Fibroblast of skin of right quadriceps (primary cell): ENCODE measurements at places on chromosomes 3 and 15.

- DNase-seq: no peak
Observed at GRCh38 chr3:145801696-145802095, 359.3 kb downstream of the PLOD2 start.

DNA sequence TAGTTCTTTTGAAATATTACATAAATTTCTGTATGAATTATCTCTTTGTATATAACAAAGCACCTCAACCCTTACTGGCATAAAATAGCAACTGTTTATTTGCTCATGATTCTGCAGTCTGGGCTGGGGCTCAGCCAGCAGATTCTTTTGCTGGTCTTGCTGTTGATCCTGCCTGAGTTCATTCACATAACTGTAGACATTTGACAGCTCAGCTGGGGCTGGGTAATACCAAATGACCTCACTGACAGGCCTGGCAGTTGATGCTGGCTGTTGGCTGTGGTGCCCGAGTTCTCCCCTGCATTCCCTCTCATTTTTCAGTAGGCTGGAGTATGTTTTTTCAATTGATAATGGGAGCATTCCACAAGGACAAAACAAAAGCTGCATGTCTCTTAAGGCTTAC is 449.9 kb upstream of the GOLIM4 start:
- DNase-seq: no peak

DNA sequence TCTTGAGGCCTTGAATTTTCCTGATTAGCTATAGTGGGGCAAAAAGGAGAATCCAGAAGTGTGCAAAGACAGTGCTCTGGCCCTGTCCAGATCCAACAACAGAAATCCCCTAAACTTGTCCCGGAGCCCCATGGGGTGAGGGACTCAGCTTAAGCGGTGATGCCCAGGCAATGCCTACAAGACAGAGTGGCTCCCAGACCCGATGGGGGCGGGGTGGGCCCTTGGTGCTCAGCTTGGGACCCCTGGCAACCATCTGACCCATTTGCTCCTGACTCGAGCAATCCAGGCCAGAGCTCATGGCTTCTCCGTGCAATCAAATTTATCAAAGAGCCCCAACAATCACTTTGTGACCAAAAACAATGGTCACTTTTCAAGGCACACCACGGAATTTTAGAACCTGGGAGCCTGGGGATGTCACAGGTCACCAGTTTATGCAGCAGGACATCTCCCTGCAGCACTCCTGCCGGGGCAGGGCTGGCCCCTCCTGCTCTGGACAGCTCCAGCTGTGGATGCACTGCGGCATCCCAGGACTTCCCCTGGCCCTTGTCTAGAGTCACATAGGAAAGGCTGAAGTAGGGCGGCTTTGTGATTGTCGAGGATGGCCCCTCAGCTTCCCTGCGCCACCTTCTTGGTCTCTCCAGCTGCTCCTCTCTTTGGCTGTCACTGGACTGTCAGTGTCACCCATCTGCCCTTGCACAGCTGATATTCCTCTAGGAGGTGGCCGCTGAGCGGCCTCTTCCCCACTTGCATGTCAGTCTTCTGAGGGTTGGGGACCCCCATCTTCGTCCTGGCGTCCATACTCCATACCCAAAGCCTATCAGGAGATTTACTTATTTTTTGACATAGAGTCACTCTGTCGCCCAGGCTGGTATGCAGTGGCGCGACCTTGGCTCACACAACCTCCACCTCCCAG is 28.4 kb downstream of the RGMA start:
- no peak for DNase-seq

- no peak for DNase-seq
Observed at GRCh38 chr15:39468331-39468730, 112.5 kb upstream of the THBS1 start.

DNA sequence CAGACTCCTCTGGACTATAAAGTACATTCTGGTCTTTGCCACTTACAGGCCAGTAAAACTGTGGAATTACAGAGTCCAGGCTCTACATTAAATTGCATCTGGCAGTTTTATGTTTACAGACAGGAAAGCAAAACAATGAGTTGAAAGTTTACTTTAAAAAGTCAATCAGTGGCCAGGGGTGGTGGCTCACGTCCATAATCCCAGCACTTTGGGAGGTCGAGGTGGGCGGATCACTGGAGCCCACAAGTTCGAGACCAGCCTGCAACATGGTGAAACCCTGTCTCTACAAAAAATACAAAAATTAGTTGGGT is 53.8 kb downstream of the TM4SF4 start:
- no peak for DNase-seq

DNA sequence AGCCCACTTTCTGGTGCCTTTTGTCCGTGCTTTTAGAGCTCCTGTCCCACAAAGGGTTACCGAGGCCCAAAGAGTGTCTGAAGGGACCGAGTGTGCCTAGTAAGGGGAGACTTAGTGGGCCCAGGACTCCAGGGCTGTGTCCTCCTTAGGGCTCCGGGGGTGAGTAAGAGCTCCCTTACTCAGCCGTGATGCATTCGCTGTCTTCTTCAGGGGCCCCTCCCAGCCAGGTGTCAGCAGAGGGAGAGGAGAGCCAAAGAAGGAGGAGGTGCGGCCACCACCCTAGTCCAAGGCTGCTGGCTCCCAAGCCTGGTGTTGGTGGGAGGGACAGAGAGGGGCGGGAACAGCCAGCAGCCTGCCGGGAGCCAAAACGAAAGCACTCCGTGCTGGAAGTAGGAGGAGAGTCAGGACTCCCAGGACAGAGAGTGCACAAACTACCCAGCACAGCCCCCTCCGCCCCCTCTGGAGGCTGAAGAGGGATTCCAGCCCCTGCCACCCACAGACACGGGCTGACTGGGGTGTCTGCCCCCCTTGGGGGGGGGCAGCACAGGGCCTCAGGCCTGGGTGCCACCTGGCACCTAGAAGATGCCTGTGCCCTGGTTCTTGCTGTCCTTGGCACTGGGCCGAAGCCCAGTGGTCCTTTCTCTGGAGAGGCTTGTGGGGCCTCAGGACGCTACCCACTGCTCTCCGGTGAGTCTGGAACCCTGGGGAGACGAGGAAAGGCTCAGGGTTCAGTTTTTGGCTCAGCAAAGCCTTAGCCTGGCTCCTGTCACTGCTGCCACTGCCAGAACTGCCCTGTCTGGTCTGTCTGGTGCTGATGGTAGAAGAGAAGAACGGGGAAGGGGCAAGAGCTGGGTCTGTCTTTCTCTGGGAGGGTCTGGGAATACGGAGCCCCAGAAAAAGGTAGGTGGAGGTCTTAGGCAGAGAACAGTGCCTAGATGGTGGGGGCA is at the start of gene IL17RC:
TSS of gene IL17RC (plus strand) at position 365 of the 947 bp plus-strand sequence. CDS start at position 583, 218 bp downstream.
- DNase-seq: peak; percentile 86

DNA sequence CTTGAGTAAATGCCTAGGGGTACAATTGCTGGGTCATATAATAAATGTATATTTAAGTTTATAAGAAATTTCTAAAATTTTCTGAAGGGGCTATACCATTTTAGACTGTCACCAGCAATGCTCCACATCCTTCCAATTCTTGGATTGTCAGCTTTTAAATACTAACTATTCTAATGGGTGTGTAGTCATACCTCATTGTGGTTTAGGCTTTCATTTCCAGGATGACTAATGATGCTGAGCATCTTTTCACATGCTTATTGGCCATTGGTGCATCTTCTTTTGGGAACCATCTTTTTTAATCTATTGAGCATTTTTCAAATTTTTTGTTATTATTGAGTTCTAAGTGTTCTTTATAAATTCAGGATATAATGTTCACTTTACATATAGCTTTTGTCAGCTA is 52.5 kb upstream of the CORO2B start:
- DNase-seq: peak; percentile 92

DNA sequence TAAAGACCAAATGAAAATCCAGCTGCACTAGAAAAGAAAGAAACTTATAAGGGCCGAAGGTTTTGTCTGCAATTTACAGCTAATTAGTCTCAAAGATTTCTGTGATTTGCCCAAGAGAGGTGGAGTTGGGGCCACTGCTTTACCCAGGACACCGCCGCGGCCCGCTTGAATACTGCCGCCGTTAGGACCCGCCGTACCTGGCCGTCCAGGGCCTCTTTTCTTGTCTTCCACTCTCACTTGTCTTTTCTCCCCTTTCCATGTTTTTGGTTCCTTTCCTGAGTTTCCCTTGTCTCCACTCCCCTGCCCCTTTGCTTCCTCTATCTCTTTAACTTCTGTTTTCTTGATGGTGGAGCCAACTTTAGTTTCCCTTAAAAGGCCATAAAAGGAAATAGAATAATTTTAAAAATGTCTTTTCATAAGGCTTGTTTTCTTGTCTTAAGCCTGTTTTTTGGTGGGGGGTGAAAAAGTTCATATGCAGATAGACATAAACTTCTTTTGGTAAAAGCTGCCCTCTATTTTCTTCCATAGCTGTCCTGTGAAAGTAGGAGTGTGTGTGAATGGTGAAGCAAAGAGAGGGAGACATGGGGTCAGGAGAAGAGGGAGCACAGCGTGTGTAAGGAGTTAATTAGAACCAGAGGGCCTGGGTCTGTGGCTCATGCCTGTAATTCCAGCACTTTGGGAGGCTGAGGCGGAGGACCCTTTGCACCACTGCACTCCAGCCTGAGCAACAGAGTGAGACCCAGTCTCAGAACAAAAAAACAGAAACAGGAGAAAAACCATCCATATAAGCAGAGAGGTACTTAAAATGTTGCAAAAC is 16.0 kb upstream of the CCNL1 start:
- DNase-seq: peak; percentile 73

DNA sequence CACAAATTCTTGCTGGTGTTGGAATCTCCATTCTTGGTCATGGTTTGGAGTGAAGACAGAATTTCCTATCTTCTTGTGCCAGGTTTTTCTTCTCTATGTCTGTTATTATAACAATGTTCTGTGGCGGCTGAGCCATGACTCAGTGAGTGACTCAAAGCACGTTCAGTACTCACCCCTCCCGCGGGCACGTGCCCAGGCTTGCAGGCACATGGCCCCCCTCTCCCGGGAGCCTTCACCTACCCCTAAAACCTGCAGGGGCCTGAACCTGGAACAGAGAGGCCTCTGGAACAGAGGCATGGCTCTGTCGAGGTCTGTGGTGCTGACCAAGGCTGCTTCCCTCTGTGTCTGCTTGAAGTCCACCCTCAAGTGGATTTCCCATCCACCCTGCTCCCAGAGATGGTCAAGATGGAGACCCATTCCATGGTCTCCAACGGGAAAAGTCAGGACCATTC is 27.6 kb downstream of the PLXNB1 start:
- DNase-seq: peak; percentile 83

DNA sequence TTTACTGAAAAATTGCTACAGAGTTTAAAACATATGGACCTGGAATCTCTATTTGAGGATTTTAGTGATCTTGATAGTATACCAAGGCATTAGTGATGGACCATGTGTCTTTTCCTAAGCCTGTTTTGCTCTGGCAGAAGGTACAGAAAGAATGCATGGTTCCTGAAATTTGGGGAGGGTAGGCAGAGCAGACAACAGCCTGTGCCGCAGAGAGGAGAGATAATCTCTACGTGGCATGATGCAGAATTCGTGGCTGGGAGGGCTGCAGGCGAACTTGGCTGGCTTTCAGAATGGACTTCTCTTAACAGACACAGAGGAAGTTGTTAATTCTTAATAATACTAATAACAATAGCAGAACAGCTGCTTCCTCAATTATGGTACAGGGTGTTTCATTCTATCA is 137.5 kb upstream of the FOXB1 start:
- no peak for DNase-seq

GRCh38 chr3:43710607-43711006 is 19.9 kb downstream of the ABHD5 start:
- DNase-seq: no peak

DNA sequence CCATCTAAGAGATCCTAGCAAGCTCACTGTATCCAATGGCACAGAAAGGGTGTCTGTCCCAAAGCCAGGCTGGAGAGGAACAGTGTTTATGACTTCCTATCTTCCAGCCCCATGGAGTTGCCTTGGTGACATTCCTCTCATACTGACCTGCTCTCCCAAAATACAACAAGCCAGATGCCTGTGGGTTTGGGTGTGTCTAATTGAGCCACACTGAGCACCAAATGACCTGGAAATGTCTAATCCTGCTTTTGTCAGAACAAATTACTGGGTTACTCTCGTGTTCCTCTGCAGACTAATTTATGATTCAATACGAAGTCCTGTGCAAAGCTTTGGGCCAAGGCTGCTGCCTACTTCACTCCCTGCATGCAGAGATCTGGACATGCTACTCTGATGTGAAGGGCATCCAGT is 98.1 kb upstream of the STRIT1 start:
- DNase-seq: peak; percentile 94

DNA sequence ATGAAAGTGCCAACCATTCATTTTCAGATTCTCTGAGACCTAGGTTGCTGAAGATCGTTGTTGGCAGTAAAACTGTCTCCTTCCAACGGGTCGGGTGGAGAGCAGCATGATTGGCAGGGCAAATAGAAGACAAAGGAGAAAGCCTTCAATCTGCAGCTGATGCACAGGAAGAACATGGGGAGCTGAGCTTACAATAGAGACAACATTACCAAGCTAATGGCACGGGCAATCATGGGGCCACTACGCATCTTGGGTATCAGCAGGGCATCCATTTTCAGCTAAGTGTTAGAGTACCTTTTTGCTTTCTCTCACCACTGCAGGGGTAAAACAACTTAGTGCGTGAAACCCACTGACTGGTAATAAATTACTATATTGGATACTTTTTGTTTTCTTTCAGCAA is 114.8 kb downstream of the WDR72 start:
- no peak for DNase-seq

DNA sequence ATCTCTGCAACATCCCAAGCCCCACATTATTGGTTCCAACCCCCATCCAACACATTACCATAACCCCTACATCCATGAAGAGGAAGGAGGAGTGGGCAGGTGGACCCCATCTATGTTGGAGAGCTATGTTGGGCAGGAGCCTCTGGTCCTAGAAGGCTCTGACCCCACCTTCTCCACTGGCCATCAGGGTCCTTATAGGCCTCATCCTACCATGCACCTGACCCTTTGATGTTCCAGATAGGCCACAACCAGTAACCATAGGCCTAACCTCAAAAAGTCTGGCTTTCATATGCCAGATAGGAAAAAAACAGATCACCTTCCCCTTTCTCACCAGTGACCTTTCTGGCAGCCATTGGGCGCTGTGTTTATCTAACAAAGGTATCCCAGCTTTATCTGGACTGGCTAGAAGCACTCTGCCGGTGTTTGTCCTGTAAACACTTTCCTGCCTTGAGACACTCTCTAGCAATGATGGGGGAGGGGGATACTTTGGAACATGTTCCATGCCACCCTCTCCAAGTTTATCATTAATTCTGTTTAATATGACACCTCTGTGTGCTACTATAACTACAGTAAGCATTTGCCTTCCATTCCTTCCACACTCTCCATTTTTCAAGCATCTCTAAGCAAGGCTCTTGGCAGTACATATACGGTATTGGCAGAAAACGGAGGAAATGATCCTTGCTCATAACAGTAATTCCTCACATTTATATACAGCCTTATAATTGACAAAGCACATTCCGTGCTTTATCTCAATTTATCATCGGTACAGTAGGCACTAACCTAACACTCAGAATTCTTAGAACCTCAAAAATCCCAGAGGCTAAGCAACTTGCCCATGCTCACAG is 377.1 kb downstream of the VPS13C start:
- DNase-seq: no peak

GRCh38 chr3:13616359-13616758 is 67.4 kb downstream of the FBLN2 start:
- no peak for DNase-seq
